ENCODE measurements at places on chromosomes 7 and 10. TPM values are rescaled to one million over a fixed set of nuclear protein-coding genes. Genes with fewer than 3 reads are reported as not detected.
A peak's percentile ranks its signal among the peaks of the same experiment; 100 is the strongest.

DNA sequence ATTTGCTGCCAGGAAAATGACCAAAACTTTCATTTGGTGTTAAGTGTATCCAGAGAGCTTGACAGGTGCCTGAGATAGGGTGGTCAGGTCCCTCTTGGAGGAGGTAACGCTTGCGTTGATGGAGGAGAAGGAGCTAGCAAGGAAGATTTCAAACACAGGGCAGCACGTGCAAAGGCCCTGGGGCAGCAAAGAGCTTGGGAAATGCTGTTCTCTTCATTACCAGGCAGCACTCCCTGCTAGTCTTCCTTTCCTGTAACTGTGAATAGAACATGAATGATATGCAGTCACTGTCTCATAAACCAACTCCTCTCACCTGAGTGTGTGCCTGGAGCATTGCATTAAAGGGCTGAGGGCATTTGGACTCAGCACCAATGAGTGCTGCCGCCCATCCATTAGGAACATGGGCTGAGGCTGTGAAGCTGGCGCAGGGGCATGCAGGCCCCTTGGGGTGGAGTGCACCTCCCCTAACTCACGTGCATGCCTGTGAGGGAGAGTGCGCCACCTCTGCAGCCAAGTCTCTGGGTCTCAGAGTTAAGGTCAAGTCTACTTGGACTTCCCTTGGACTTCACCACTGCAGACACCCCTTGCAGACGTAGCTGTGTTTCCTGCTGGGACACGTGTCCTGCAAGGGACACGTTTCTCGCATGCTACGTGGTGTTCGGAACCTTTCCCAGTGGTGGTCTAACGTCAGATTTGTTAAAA lies 136.8 kb downstream of the PAXIP1 start:
- DNase-seq, result no peak
- no peaks in the 10 kb centered on the region for H3K27me3 ChIP-seq
- H3K4me1 ChIP-seq, result no peaks in the 10 kb centered on the region
- no peak overlapping the region for H3K4me3 ChIP-seq
- H3K36me3 ChIP-seq, result no peaks in the 10 kb centered on the region

- no peaks in the 10 kb centered on the region for H3K27me3 ChIP-seq
- no peak for DNase-seq
- H3K4me3 ChIP-seq, result no peak overlapping the region
- no peaks in the 10 kb centered on the region for H3K36me3 ChIP-seq
- no peaks in the 10 kb centered on the region for H3K4me1 ChIP-seq
These were observed 536.3 kb downstream of the KCNMA1 start for GRCh38 chr10:77101341-77101740.

GRCh38 chr7:1011297-1012003 lies 28.5 kb downstream of the CYP2W1 start:
- no peak overlapping the region for H3K27ac ChIP-seq
- H3K27me3 ChIP-seq, result no peaks in the 10 kb centered on the region
- H3K4me1 ChIP-seq, result no peaks in the 10 kb centered on the region
- no peak for DNase-seq
- no peak overlapping the region for H3K4me3 ChIP-seq

CRHR2 gene
- not detected for total RNA-seq

LRRD1 gene
- not detected for total RNA-seq

ZNF487 gene
- 3.0 TPM for total RNA-seq

GRCh38 chr10:131202990-131203389 lies 108.5 kb downstream of the TCERG1L start:
- no peak overlapping the region for H3K27ac ChIP-seq
- no peaks in the 10 kb centered on the region for H3K27me3 ChIP-seq
- H3K36me3 ChIP-seq, result no peaks in the 10 kb centered on the region
- no peak for DNase-seq

ANK3 gene
- 5.4 TPM for total RNA-seq

ARHGEF35 gene
- total RNA-seq, result 0.82 TPM

DNA sequence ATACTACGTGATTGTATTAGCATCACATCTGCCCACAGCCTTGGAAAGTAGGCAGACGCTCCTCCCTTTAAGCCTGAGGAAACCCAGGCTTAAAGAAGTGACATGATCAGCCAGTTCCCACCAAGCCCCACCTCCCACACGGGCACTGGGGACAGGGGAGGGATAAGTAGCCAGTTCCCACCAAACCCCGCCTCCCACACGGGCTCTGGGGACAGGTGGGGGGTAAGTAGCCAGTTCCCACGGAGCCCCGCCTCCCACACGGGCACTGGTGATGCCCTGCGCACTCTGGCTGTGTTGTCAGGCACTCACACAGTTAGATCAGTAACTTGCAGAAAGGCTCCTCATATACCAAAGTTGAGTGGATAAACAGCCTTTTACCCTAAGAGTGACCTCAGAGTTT lies 606.8 kb downstream of the PTPRN2 start:
- H3K27me3 ChIP-seq, result no peaks in the 10 kb centered on the region
- DNase-seq, result no peak
- no peak overlapping the region for H3K4me3 ChIP-seq
- H3K27ac ChIP-seq, result no peak overlapping the region
- H3K4me1 ChIP-seq, result no peaks in the 10 kb centered on the region
- H3K36me3 ChIP-seq, result no peaks in the 10 kb centered on the region

DNA sequence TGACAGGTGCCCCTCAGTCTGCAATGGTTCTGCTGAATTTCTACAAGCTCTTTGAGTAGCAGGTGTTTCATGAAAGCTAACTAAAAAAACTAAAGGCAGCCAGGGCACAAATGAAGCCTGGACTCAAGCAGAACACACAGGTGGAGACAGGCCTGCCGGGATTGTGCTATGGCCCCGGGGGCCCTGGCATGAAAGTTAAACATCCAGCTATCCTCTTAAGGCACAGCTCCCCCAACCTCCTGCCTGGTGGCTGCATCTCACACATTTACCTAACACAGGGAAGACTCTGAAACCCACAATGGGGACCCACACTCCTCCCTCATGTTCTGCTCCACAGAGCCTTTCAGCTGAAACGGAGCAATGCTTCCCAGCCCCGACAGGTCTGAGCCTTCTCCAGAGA lies 76.3 kb upstream of the CAMK2B start:
- no peaks in the 10 kb centered on the region for H3K27me3 ChIP-seq
- no peak overlapping the region for H3K4me3 ChIP-seq
- no peak for DNase-seq

DNA sequence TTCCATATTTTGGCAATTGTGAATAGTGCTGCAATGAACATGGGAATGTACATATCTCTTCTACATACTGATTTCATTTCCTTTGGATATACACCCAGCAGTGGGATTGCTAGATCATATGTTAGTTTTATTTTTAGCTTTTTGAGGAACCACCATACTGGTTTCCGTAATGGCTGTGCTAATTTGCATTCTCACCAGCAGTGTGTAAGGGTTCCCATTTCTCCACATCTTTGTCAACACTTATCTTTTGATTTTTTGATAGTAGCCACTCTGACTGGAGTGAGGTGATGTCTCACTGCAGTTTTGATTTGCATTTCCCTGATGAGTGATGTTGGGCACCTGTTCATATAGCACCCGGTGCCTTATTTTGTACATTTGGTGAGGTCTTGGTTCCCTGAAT lies 519.6 kb downstream of the REEP3 start:
- no peak for DNase-seq
- no peaks in the 10 kb centered on the region for H3K36me3 ChIP-seq
- H3K4me3 ChIP-seq, result no peak overlapping the region
- H3K27me3 ChIP-seq, result no peaks in the 10 kb centered on the region
- H3K4me1 ChIP-seq, result no peaks in the 10 kb centered on the region
- no peak overlapping the region for H3K27ac ChIP-seq

DNA sequence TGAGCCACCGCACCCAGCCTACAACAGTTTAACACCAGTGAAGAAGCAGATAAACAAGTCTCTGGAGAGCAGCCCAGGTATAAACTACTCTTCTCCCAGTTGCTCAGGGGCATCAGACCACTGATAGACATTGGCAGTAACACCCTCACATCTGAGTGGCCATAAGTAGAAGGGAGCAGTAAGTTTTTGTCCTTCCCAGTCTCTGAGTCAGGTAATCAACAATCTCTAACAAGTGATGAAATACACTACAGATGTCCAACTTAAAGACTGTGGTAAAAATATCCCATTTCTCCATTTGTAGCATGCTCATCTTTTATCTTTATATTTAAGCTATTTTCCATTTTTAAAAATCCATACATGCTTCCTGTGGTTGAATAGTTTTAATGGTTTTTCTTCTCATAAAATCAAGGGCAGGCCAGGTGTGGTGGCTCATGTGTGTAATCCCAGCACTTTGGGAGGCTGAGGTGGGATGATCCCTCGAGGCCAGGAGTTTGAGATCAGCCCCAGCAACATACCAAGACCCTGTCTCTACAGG lies 78.6 kb downstream of the GSAP start:
- no peaks in the 10 kb centered on the region for H3K27me3 ChIP-seq
- no peaks in the 10 kb centered on the region for H3K36me3 ChIP-seq
- no peak for DNase-seq
- peaks cover 8% of the 10 kb centered on the region for H3K4me1 ChIP-seq

DNA sequence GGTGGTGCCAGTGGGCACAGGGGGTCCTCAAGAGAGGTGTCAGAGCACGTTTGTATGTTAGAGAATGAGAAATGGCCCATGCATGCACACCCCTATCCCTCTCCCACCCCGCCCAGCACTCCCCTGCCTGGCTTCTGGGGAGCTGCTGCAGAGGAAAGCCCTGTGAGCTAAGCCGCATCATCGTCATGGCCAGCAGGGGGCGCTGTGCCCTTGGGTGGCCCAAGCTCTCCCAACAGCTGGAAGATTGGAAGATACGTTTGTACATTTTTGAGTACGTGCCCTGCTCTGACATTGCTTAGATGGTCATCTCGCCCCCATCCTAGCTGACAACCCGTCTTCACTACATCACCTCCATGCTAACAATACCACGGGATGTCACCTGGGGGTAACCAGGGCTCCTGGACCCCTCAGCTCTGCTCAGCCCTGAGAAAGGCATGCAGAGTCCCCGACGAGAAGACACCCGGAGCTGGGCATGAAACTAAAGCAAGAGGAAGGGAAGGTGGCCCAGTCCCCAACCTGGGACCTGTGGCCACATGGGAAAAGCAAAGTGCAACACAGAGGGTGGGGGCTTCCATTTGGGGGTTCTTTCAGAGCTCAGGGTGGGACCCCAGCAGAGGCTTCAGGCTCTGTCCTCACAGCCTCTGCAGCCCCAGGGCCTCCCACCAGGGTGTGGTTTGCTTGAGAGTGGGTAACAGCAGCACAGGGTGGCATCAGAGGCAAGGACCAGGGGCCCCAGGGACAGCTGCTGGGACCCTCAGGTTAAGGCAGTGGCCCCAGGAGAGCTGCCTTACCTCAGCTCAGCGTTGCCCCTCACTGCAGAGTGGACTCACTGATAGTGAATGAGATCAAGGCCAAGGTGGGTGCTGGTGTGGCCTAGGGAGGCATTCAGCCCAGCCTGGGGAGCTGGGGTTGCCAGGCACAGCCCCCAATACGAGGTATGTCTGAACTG lies 136.6 kb downstream of the PTPN20 start:
- no peaks in the 10 kb centered on the region for H3K4me1 ChIP-seq
- no peak overlapping the region for H3K27ac ChIP-seq
- DNase-seq, result peak; percentile 46
- H3K4me3 ChIP-seq, result no peak overlapping the region
- H3K27me3 ChIP-seq, result no peaks in the 10 kb centered on the region

GRCh38 chr7:26616235-26616634 lies 248.2 kb downstream of the SKAP2 start:
- no peak overlapping the region for H3K4me3 ChIP-seq
- H3K27ac ChIP-seq, result no peak overlapping the region
- H3K27me3 ChIP-seq, result no peaks in the 10 kb centered on the region
- DNase-seq, result no peak
- H3K4me1 ChIP-seq, result no peaks in the 10 kb centered on the region

EVX1 gene
- not detected for total RNA-seq

All from endothelial cell of umbilical vein (primary cell).